ENCODE measurements at places on chromosomes 3 and 15.

DNA sequence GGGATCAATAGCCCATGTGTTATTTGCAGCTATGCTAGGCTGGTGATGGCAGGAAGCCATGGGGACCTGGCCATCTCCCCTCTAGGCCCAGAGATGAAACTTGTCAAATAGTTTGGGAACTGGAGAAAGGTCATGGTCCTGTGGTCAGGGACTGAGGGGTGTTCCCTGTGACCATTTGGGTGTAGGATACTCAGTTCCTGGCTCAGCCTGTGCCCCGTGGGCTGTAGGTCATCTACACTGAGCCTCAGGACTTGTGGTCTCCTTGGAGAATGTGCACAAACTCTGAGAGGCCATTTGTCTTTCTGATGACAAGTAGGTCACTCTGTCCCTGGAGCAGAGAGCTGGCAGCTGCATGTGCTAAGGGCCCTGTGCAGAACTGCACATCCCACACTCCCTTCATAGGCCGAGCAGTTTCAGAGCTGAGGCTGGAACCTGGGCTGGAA lies 17.5 kb downstream of the GASK1A start:
- no peak for DNase-seq

DNA sequence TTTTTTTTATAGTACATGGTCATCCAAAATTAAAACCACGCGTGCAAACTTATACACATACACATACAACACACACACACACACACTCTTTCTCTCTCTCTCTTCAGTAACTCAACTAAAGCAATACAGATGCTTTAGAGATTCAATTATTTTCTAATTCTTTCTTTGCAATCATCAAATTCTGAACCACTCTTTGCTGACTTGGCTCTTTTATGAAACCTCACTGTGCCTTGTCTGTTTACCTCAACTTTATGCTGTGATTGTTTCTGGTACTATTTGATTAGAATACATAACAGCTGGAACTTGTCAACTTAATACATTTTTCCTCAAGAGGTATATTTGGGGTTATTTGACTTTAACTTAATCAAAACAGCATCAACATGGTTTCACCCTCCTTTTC lies 1309.7 kb downstream of the ROBO2 start:
- DNase-seq = no peak

GRCh38 chr3:39189959-39190269 lies 2.5 kb downstream of the XIRP1 start:
- peak; percentile 56 for DNase-seq

- DNase-seq = no peak
Observed at GRCh38 chr15:76169018-76169417, 109.2 kb downstream of the TMEM266 start.

- no peak for DNase-seq
Observed at GRCh38 chr3:124809039-124809438, 78.1 kb downstream of the ITGB5 start.

DNA sequence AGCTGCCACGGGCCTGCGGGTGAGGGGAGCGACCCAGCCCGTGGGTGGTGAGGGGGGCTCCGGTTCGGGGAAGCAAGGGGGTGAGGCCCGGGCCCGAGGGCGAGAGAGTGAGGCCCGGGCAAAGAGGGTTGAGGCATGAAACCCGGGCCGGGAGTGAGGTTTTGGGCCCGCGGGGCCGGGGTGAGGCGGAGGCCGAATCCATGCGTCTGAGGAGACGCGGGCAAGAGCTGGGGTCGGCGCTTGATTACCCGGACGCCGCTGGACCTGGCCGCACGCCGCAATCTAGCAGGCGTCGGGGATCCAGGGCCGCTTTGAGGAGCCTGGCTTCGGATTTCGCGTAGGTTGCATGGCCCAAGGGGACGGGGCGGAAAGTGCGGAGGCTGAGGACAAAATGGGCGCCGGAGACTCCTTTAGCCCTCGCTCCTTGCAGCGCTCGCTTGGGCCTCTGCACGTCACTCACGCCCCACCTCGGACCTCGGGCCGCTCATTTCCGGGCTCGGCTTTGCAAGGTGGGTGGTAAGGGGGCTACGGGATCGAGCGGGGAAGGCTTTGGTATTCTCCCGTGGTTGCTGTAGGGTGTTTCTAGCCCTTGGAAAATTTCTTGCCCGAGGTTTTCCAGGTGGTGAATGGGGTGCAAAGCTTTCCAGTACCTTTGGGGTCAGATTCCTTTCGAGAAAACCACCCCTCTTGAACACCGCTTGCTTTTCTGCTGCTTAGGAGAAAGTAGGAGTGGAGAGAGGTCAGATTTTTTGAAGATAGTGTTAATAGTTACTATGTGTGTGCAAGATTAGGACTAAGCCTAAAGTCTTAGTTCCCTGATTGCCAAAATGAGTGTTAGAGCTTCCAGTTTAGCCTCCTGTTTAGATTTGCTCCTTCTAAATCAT lies 827 bp downstream of the SLC25A36 start:
- peak; percentile 61 for DNase-seq

GRCh38 chr15:93036951-93037819 lies 51.8 kb downstream of the RGMA start:
- no peak for DNase-seq

DNA sequence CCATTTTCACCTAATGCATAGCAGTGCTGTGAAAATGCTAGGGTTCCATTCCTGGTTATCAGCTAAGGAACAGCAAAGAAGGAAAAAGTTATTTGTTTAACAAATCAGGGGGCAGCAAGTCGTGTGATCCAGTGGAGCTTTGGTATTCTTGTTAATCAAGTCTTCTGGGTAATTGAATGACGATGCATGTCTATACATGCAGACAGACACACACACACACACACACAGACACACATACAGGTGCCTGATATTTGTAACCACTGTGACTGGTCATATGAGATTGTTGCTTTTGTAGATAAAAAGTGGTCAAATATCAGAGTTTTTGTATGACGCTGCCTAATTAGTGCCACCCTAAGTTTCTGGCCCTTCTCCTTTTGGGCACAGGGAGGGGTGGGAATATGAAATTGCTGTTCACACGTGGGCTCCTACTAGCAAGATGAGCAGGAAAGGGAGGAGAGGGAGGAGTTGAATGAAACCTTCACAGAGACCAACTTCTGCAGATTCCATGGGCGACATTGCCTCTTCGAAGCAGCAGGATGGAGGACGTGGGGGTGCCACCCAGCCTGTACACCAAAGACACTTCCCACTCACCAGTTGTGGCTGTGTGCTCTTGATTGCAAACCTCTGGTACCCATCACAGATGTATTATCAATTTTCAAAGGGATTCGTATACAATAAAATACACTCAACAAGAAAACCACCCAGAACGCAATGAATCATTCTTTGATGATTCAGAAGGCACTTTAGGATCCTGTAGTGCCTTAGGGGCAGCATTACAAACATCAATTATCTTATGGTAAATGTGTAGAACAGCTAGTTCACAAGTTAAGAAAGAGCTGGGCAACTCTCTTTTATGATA lies 281.9 kb upstream of the ICE2 start:
- DNase-seq = no peak

GRCh38 chr15:63090472-63090871 lies 31.2 kb upstream of the LACTB start:
- DNase-seq = no peak

GRCh38 chr15:45134682-45135604 lies 5.1 kb downstream of the DUOX1 start:
- no peak for DNase-seq

DNA sequence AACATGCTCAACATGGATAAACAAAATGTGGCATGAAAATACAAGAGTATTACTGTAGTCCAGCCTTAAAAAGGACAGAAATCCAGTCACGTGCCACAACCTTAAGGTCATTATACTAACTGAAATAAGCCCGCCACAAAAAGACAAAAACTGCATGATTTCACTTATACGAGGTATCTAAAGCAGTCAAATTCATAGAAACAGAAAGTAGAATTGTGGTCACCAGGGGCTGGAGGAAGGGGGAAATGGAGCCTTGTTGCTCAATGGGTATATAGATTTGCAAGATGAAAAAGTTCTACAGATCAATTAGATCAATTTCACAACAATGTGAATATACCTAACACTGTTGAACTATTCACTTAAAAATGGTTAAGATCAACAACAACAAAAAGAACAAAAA lies 7.4 kb downstream of the GLB1 start:
- no peak for DNase-seq

DNA sequence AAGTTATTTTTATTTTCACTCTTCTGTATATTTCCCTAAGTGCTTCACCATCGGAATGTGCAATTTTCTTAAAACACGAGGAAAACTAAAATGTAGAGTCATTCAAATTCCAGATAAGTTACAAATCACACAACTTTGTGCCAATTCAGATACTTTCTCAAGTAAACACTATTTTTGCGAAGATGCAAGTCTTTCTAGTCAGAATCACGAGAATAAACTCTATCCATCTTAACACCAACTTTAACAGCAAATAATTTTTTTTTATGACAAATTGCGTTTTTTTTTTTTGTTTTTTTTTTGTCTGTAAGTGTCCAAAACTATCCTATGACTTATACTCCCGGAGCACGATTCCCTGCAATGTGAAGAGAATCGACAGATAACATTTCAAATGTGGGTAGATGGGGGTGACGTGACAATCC lies 1.3 kb downstream of the STAG1 start:
- no peak for DNase-seq

Measured in neural crest cell (in vitro differentiated cells).